T-helper 2 cell (primary cell): ENCODE measurements at places on chromosomes 5 and 9.

DNA sequence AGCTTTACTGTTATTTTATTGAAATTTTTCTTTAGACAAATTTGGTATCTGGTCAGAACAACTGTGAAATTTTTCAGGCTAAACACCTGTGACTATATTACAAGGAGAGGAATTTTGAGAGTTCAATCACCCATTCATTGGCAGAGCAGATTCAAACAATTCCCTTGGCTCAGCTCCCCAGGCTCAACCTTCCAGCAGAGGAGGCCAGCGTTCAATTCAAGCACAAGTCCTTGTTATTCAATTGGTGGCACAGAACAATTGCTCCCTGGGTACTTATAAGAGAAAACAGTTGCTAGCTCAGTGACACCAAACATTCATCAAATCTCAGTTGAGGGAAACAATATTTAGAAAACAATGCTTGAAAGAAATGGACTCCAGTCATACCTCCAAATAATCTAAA, 83.3 kb downstream of the SUSD1 start:
- no peak for DNase-seq

GRCh38 chr9:93655621-93656425, 79.4 kb downstream of the PHF2 start:
- DNase-seq: peak; percentile 0

- no peak for DNase-seq
Measured at GRCh38 chr5:20166456-20166855, 178.5 kb upstream of the CDH18 start.

DNA sequence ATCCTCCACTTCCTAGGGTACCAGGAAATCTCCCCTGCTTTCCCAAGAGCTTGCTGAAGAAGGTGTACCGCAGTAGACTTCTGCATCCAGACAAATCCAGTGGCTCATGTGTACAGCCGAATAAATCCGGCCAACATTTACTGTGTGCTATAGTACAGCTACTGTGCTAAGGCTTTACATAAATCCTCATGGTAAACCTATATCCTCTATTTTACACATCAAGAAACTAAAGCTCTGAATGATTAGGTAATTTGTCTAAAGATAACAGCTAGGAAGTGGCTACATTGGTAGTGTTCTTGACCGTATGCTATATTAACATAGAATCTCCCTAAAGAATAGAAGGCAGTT, 511 bp upstream of the WDR41 start:
- no peak for DNase-seq

DNA sequence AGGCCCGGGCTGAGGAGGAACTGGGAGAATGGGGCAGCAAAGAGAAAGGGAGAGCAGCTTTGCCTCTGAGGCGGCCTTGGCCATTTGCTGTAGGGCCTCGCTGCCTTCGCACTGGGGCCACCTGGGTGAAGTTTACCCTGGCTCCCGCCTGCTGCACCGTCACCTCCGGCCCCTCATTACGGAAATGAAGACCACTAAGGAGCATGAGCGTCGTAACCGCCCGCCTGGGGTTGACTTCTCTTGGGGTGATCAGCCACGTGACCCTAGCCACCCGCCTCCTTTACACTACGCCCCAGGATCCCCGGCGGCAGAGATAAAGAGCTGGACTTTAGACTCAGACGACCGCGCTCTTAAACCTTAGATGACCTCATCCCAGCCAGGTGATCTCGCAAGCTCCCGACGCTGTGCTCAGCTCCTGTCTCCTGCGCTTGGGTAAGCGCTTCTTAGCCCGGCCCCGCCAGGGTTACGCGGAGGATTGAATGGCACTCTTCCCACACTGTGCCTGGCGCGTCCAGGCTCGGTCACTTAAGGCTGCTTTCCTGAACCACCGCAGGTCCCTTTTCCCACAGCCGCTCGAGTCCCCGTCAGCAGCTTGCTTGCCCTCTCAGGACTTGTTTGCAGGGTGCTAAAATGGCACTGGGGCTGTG, 107.9 kb upstream of the LARP1 start:
- DNase-seq: no peak
